ENCODE measurements at places on chromosomes 13 and 19.

- no peak for DNase-seq
Measured at GRCh38 chr13:113846636-113847318, 17.1 kb downstream of the GAS6 start.

DNA sequence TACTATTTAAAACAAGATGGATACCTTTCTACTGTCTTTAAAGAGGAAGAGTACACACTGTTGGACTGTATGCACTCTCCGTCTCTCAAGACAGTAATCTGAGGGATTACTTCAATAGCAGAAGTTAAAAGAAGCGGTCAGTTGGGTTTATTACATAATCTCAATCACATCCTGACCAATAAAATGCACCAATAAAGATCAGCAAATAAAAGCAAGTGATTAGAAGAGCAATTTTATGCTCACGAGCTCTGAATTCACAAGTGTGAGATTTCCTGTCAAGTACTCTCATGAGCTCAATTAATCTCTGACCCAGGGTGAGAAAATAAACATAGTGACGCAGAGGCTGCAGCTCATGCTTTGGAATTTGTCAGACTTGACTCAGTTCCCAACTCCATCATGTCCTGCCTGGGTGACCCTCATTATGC, 12.2 kb downstream of the ABCC4 start:
- no peak for DNase-seq

DNA sequence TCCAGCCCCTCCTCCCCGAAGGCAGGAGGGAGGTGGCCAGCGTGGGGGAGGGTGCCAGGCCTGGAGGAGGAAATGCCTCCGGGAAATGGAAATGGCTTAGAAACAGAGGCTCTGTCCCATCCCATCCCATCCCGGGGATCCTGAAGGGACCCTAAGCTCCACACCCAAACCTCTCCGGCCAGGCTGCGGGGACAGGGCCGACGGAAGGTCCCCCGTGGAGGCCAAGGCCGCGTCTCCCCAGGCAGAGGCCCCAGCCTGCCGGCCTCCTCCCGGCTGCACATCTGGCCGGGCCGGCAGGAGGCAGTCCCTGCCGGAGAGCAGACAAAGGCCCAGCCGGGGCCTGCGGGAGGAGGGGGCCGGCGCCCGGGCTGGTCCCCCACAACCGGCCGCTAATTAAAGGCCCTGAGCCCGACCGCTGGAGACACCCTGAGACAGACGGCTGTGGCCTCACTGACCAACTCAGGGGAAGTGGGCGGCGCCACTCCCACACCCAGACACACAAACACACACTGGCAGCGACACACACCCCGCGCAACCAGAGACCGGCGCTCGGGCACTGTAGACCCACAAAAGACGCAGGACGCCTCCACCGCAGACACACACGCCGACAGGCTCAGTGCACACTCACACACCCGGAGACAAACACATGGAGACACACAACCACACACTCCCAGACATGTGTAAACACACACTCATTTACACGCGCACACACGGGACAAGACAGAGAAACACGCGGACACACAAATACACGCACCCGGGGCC, 1.1 kb downstream of the ADAMTS10 start:
- DNase-seq, result no peak

DNA sequence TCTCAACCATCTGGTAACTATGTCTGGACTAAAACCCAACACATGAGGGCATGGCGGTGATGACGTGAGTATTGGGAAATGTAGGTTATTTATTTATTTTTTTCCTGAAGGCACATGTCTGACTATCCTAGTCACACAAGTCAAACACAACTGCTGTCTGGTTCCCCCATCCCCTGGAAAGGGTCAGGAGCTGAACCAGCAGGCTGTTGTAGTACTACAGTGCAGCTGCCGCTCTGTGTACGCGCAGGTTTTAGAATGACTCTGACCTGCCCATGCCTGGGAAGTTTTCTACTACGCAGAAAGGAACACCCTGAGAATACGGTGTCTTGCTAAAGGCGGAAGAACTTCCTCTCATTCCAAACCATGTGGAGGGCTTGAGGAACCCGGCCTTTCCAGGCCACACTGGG, 1.2 kb downstream of the SLC7A1 start:
- DNase-seq, result no peak
